Stimulated activated CD8-positive, alpha-beta memory T cell treated with anti-CD3 and anti-CD28 coated beads, Interleukin-15, amount 100 ng/mL, for 48 hours (primary cell): ENCODE measurements at places on chromosomes 1 and 21.
A peak's percentile ranks its signal among the peaks of the same experiment; 100 is the strongest.

DNA sequence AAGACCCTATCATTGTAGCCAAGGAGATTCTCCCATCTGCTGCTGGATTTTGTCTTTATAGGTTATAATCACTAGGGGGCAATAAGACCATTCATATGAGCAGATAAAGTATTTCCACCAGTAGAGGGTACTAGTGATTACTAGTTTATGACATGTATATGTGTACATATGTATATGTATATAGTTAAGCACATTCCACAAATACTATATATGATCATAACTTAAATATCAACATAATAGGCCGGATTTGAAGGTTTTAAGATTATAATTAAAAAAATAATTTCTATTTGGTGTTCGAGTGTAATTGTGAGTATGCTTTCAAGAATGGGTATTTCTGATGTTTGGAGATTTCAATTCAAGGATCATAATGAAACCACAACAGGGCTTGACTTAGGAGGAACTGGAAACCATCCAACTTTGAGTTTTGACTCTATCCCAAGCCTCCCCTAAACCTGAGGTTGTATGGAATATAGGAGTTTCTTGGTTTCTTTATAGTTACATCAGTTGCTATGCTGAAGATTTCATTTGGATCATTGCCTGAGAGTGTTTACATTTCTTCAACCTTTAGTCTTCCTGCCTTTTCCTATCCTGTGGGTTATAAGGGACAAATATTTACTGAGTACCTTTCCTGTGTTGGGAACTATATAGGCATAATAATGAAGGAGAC, 16.9 kb downstream of the TCEANC2 start:
- no peak for DNase-seq

GRCh38 chr1:218367118-218367517, 22.0 kb downstream of the TGFB2 start:
- no peak for DNase-seq

DNA sequence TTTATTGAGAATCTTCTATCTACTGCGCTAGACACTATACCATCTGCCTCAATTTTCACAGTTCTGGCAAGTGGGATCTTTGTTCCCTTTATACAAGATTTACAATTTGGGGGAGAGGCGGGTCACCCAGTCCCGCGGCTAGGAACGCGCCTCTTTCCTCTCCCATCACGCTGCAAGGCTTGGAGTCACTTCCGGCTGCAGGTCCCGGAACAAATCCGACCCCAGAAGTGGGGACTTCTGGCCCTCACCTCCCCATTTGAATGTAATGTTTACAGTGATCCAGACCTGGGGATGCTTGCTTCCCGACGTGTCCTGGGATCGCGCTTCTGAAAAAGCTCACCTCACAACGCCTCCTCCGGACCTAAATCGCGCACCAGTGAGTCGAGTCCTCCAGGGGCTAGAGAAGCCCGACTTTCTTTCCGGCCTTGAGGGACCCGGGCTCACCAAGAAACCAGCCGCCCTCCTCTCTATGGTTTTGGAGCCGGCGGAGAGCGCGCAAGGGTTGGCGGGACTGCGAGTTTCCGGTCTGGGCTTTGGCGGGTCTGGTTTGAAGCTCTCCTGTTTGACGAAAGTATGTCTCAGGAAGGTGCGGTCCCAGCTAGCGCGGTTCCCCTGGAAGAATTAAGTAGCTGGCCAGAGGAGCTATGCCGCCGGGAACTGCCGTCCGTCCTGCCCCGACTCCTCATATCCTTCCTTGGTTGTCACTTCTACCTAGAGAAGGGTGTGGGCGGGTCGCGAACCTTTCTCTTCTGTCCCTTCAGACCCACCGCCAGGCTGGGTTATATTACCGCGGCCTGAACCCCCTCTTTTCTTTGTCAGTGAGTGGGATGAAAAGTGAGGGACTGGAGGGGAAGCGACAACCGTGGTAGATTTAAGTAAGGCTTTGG, at the start of gene METTL18:
METTL18 (minus strand) TSS at position 378 of the 887 bp plus-strand sequence. CDS start 1,212 bp downstream, outside the sequence.
- DNase-seq: peak; percentile 84

GRCh38 chr1:203289281-203289981, 15.9 kb upstream of the BTG2 start:
- DNase-seq: peak; percentile 90

DNA sequence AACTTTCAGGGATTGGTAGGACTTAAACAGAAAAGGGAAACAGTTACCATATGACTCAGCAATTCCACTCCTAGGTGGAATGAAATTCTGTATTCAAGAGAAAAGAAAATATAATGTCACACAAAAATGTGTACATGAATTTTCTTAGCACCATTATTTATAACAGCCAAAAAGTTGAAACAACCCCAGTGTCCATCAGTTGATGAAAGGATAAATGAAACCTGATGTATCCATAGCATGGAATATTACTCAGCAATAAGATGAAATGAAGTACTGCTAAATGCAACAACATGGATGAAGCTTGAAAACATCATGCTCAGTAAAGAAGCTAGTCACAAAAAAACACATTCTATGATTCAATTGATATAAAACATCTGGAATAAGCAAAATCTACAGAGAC, 15.5 kb downstream of the EEIG2 start:
- DNase-seq: no peak

- no peak for DNase-seq
These were observed 905.8 kb upstream of the ADGRL2 start for GRCh38 chr1:80894921-80895320.

- no peak for DNase-seq
These were observed 155.0 kb downstream of the TPR start for GRCh38 chr1:186220067-186220466.
